ENCODE measurements at places on chromosomes 6 and 20.

GRCh38 chr20:10719740-10720385, 46.1 kb upstream of the JAG1 start:
- DNase-seq, result no peak

DNA sequence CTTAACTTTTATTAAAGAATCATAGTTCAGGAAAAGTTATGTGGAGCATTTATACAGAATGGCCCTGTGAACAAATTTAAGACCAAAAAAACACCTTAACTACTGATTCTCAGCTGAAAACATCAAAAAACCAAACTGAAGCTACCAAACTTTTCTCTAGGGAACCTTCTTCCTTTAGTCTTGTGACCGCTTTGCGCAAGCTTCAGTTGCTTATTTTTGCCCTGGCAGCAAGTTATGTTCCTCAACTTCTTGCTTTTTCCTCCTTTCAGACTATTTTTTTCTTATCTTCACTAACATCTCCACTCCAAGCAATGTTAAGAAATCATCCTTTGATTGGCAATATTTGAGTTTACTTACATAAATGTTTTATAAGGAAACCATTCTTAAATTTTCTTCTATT, 100.1 kb downstream of the MYB start:
- DNase-seq, result no peak

DNA sequence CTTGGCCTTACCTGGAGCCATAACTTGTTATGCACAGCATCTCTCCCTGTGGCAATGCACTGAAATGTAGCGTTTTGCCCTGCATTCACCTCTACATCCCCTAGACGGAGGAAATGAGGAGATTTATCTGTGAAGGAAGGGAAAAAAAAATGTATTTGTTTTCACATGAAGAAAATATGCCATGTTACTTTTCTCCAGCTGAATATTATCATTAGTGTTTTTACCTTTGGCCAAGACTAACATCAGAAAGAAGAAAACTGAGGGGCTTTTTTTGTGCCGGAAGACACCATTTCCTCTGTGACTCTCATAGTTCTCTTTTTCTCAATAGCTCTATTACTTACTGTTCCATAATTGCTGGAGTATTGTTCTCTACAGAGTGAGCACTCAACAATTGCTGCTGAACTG, 280.4 kb downstream of the PTPRK start:
- DNase-seq, result no peak

- no peak for DNase-seq
These were observed 154.0 kb downstream of the TRIM27 start for GRCh38 chr6:28769626-28770402.

GRCh38 chr6:157755032-157755745, 67.9 kb upstream of the SNX9 start:
- DNase-seq, result no peak

DNA sequence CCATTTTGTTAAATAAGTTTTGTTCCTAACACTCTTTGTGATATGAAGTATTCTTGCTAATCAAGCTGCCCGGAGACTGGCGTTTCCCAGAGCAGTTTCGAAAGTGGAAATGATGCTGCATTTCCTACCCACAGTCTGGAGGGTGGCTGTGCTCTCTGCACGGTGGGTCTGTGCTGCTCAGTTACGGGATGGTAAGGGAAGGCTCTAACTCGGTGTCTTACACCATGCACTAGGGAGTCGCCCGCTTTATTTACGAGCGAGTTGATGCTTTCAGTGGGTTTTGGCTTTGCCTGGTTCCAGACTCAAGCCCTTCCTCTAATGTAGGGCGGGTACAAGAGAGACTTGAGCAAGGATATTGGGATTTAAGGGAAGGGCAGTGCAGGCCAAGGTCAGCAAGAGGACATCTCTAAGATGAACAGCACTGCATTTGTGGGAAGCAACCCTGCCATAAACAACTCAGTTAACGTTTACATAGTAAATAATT, 180.1 kb upstream of the AKAP12 start:
- DNase-seq, result no peak

DNA sequence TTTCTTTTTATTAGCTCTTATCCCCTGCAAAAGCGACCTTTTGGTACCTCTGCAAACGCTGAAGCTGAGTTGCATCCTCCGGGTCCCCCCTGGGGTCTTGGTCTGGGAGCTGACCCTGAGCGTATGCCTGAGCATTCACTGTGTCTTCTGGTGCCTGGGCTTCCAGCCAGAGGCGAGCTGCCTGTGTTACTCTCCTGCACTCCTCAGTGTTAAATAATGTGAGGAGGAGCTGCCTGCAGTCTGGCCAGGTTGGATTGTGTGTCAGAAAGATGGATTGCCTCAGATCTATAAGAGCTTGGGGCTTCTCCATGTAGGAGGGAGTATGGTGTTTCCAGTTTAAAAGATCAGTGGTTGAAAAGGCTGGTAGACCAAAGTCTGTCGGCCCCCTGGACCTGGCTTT, 8.7 kb upstream of the GMPR start:
- no peak for DNase-seq

DNA sequence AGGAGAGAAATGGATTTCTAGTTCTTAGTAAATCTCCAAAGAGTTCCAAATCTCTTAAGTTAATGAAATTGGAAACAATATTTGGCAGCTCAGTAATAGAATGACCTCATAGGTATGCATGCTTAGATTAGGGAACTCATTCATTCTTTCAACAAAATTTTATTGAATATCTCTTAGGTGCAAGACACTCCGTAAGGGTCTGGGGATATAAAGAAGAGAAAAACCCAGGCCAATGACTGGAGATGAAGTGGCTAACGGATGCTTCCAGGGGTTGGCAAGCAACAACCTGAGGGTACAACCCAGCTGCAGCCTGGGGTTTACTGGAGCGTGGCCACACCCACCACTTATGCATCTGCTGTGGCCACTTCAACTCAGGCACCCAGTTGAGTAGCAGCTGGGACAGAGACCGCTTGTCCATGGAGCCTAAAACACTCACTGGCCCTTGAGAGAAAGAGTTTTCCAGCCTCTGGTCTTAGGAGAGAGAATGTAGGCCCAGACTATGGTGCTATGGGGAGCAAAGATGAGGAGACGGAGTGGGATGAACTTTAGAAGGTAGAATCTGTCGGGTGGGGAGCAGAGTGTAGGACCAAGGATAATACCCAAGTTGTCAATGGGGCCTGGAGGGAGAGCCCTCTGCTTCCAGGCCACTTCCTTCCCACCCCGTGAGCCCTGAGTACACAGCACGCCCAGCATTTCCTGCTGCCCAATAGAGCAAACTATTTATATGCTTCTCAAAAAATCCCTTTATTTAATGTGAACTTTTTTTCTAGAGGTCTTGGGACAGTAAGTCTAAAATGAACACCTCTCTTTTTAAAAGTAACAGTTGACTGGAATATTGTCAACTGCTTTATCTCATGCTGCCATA, 46.8 kb upstream of the PXDC1 start:
- DNase-seq, result no peak

DNA sequence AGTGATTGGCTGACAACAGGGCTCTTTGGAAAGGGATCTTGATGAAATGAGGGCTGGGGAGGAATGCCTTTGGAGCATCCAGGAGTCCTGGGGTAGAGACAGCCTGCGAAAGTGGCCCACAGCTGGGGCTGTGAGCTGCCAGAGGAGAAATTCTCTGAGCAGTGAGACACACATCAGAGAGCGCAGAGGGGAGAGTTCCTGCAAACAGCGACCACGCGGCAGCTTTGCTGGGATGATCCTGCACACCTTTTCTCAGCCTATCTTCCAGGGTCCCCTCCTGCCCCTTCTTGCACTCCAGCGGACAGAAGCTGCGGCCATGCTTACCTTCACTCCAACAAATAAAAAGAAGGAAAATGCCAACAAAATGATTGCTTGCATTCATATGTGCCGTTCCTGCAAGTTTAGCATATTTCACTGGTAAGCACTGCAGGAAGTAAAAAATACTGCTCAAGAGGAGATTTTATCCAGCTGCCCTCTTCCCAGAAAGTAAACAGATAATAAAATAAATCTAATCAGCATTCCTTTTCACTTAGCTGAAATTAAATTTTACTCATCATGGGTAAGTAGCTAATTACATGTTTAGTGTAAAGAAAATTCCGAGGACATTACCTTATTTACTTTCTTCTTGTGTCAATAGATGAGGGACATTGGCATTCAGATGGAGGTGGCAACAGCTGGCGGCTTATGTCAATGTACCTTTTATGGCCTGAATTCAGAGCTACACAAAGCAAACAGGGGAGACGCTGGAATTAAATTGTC, 339.9 kb upstream of the ARID1B start:
- peak; percentile 42 for DNase-seq

DNA sequence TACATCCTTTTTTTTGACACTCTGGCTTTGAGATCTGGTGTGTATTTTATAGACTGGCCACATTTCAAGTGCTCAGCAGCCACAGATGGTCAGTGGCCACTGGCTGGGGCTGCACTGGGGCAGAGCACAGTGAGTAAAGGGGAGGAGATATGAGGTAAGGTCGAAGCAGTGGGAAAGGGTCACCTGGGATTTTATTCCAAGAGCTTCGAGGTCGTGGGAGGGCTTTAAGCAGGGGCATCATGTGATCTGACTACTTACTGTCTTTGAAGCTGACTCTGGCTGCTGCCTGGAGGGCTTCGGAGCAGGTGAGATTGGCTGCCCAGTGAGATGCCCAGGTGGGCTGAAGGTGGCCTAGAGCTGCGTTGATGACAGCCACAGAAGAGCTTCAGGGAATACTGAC, 6.7 kb downstream of the C20orf203 start:
- DNase-seq, result no peak

DNA sequence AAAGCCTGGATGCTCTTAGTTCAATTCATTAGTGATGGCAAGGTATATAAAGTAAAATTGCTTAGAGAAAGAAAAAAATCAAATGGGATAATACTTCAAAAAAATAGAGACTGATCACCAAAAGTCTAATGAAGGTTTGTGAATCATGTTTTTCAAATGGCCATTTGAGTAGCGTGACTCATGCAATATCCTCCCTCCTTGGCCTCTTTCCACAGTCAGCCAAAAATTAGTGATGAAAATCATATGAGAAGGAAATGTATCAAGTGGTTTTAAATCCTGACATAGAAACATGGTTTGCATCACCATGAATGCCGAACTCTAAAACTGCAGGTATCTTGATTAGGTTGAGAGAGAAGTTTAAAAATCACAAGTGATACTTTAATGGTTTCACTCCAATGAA, 1.2 kb upstream of the COL19A1 start:
- DNase-seq, result no peak

DNA sequence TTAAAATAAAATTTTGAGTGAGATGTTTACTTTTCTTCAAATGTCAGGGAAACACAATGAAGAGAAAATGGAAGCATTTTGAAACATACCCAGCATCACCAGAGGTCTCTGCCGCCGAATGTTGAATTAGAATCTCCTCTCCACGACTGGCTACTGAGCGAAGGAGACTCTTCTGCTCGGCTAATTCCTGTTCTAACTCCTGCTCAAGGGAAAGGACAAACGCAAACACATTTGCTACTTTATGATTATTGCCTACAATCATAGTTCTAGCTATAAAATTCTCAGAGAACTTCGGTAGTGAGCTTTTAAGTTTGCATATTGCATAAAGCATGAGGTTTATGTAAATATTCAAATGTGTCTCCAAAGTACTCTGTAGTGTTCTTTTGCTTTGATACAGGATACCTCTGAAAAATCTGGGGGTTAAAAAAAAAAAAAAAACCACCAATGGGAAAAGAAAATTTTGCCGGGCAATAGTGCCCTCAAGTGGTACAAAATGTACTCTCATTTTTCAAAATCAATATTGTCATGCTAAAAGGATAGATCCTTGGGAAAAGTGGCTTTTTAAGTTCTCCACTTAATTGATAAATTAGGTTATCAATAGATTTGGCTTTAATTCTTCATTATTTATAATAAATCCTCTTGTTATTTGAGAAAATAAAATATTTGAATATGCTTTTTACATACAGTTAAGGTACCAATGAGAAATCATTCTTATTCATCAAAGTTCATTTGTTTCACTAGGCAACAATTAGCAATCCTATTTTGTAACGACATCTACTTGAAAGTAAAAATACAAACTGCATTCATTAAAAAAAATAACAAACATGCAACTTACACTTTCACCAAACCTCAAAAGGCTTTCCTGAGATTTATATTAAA, 369.0 kb downstream of the SYNE1 start:
- no peak for DNase-seq

GRCh38 chr20:56411759-56412472, at the start of gene CASS4:
Gene CASS4 (plus strand): TSS chr20:56412260. CDS start chr20:56412459, 199 bp downstream.
- no peak for DNase-seq

DNA sequence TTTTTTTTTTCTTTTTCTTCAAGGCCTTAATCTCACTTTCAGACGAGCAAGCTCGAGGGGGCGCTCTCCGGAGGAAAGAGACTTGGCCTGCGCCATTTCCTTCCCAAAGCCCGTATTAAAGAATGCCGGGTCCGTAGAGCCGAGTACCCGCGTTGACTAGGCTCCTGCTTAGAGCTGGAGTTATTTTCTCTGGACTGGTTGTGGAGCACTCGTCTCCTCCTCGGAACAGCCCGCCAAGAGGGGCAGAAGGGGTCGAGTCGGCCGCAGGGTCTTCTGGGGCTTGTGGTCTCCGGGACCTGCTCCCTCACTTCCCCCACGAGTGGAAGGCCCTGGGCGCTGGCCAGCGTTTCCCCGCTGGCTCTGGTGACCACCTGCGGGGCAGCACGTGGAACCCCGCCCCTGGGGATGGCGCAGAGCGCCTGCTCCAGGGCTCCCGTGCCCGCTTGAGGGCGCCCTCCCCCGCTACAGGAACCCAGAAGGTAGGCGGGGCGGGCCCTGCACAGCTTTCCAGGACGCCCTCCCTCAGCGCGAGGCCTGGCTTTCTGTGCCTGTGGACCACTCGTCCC, 2.7 kb upstream of the MEI4 start:
- DNase-seq, result no peak

DNA sequence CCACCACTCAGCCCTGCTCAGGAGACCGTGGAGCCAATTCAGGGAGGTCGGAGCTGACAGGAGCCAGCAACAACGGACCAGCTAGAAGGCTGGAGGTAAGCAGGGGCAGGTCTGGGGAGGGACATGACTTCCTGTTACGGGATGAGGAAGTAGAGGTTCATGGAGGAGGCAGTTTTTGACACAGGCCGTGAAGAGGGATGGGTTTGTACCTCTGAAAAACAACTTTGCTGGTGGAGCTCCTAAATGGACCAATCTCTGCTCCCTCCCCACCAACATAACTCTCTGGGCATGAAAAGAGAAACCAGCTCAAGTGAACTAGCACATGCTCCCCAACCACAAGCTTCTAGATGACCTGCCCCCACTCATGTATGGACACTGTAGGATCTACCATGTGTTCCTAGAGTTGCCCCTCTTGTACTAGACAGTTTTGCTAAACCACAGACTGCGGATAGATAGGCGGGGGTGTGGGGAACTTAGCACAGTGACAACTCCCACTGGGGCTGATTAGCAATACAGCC, 31.4 kb downstream of the RALGAPA2 start:
- DNase-seq, result no peak

DNA sequence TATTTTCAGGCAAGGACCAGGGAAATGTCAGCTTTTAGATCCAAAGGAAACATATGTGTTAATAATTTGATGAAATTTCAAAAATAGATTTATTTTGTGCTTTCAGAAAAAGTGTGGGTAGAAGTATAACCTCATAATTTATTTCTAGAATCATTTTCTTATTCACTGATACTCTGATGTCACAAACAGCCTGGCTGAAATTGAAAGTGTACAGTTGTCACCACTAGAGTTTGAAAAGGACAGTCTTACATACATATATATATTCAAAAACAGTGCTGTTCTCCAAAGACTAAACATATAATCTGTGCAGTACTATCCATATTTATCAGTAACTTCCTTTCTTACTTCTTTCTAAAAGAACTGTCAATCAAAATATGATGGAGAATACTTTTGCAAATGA, 254.4 kb upstream of the KCNQ5 start:
- no peak for DNase-seq

Data from prostate gland (tissue), 2 donors.